DMS153 (cell line): ENCODE measurements at places on chromosomes 3 and 15.
A peak's percentile ranks its signal among the peaks of the same experiment; 100 is the strongest.

- DNase-seq: no peak
Observed at GRCh38 chr15:87369269-87369668, 887.3 kb downstream of the NTRK3 start.

DNA sequence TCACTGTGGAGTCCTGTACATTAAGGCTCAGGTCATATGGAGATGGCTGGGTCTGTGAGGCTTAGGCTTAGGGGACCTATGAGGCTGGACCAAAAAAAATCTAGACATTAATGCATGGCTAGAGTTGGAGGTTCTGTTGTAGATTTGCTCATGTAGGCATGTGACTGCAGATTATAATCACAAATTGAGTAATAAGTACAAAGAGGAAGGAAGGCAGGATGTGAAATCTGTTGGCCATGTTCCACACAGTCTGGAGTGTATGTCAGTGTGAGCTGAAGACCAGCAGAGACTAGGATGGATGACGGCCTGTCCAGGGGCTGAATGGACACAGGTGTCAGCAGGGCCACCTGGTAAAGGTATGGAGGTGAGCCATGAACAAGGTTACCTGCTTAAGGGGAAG lies at the start of gene ST3GAL6:
ST3GAL6 (plus strand) TSS at position 265 of the 400 bp plus-strand sequence. CDS start 5,101 bp downstream, outside the sequence.
- DNase-seq: no peak

GRCh38 chr3:101695779-101696372 lies 9.4 kb upstream of the RPL24 start:
- no peak for DNase-seq

- peak; percentile 80 for DNase-seq
Observed at GRCh38 chr3:122101646-122102045, 46.5 kb downstream of the CD86 start.

DNA sequence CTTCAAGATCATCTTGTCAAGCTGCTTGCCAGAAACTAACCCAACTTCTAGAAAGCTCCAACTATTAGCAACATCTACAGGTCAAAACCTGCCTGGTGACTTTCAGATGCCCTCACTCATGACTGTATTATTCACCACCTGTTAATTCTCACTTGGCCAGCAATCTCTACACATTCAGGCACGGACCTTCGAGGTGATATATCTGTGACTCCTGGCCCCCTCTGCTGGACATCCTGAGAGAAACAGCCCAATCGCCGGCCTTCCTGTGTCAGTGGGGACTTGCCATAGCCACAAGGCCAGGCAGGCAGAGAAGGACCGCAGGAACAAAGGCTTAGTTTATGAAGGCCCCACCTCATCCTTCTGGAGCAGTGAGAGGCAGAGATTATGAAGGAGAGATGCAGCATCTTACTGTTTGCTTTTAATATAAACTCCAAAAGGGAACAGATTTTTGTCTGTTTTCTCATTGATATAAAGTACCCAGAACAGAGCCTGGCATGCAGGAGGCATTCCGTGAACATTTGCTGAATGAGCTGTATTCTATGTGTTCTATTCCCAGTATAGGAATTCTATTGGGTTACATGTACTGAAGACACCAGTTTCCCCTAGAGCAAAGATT lies 24.4 kb upstream of the OCA2 start:
- DNase-seq: peak; percentile 8

DNA sequence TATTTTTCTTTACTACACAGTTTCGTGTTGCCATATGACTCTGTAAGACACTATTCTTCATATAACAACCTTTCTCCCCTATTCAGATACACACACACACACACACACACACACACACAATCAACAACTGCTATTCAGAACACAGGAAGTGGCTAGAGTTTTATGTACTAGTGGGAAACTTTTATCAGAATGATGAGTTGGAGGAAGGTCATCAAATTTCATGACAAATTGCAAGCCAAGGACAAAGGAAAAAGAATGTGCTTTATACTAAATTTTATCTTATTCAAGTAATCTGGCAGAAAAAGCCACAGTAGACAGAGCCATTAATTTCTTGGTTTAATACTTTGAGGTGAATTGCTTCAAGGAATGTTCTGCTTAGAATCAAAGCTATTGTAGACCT lies 899.8 kb downstream of the ROBO2 start:
- no peak for DNase-seq

GRCh38 chr3:53464424-53464823 lies 30.0 kb upstream of the CACNA1D start:
- no peak for DNase-seq

DNA sequence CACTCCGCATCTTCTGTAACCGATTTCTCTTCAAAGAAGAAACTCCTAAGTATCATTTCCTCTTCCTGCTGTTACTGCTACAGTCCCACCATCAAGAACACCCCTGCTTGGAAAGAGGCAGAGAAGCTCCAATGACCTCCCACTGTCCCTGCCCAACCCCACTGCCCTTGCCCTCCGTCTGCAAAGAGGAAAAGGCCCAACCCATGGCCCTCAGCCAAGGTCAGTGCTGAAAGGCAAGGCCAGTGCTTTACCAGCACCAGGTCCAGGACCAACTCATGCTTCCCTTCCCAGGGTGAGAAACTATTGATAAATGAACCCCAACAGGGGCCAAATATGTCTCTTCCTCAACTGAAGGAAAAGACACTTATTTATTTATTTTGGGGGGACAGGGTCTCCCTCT lies 22.5 kb downstream of the FAM240A start:
- DNase-seq: no peak

GRCh38 chr3:192834428-192834827 lies 83.2 kb downstream of the MB21D2 start:
- no peak for DNase-seq

- DNase-seq: no peak
Observed at GRCh38 chr3:14886101-14886500, 61.3 kb upstream of the NR2C2 start.

DNA sequence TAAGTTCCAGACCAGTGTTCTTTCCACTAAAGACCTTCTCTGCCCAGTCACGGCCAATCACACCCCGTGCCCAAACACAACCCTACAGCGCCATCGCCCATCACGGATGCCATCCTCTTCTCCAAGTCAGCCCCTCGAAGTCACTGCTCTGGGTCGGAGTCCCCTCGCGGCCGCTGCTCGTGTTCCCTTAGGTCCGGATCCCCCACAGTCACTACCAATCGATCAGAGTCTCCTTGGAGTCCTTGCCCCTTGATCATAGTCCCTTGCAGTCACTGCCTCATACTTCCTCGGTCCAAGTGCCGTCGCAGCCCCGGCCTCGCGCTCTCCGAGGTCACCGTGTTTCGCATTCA lies 461 bp downstream of the PCYT1A start:
- DNase-seq: no peak

GRCh38 chr3:86618706-86619105 lies 372.2 kb downstream of the VGLL3 start:
- no peak for DNase-seq

DNA sequence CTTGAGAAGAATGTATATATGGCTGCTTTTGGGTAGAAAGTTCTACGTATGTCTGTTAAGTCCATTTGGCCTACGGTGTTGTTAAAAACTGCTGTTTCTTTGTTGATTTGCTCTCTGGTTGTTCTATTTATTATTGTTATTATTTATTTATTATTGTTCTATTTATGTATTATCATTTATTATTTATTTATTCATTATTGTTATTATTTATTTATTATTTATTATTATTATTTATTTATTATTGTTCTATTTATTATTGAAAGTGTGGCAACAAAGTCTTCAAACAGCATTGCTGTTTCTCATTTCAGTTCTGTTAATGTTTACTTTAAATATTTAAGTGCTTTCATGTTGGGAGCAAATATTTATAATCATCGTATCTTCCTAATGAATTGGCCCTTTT lies 66.7 kb downstream of the SI start:
- DNase-seq: no peak

- DNase-seq: peak; percentile 54
Observed at GRCh38 chr3:46812237-46812791, 50.9 kb downstream of the MYL3 start.

DNA sequence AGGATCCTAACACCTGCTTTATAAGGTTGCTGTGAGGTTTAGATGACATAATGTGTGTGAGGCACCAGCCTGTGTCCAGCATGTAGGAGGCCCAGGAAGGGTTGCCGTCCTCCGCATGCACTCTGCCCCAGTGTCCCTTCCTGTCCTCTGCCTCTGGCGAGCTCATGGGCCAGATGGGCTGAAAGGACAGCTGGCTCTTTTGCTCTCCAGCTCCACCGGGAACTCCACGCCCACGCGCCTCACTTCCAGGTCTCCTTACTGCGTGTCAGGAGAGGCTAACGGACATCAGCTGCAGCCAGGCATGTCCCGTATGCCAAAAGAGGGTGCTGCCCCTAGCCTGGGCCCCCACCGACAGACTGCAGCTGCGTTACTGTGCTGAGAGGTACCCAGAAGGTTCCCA lies 12.2 kb downstream of the MUC20 start:
- no peak for DNase-seq

GRCh38 chr15:40358471-40359353 lies 693 bp downstream of the DISP2 start:
- no peak for DNase-seq

DNA sequence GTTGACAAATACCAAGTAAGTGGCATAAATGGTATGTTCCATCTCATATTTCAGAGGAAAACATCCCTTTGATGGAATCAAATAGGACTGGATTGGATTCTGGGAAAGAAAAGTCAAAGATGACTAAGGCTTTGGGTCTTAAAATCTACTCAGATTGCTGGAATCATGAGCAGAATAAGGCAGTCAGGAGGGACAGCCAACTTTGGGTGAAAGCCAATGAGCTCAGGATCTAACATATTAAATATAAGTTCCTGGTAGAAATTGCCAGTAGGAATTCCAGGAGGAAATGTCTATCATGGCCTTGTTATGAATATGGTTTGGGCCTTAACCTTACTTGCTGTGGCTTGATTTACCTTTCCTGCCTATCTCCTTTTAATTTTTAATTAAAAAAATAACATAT lies 55.3 kb downstream of the ISL2 start:
- DNase-seq: no peak

DNA sequence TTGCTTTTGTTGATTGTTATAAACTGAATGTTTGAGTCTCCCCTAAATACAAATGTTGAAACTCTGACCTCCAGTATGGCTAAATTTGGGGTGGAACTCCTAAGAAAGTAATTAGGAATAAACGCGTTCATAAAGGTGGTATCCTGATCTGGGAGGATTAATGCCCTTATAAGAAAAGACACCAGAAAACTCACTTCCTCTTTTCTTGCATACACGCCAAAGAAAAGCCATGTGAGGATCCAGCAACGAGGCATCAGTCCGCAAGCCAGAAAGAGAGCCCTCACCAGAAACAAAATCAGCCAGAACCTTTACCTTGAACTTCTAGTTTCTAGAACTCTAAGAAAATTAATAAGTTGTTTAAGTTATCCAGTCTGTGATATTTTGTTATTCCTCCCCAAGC lies 37.4 kb upstream of the AZI2 start:
- DNase-seq: no peak

DNA sequence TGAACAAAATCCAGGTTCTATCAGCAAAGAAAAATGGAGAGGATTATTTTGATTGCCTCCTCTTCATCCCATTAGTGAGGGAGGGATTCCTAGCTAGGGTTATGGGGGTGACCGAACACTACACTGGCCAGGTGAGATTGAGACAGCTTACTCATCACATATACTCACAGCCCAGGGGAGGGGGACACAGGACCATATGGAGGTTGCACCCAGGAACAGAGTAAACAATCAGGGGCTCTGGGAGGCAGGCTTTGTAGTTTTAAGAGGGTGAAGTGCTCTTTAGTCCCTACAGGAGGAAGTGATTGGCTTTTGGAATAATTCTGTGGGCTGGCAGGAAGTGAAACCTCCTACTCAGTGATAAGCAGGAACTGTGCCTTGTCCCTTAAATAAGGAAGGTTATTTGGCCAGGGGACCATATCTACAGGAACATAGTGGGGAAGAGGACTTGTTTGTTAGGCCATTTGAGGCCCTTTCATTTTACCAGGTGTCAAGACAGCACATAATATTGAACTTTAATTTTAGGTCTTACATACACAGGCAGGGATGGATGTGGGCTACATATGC lies 17.5 kb upstream of the KCTD6 start:
- DNase-seq: peak; percentile 51

DNA sequence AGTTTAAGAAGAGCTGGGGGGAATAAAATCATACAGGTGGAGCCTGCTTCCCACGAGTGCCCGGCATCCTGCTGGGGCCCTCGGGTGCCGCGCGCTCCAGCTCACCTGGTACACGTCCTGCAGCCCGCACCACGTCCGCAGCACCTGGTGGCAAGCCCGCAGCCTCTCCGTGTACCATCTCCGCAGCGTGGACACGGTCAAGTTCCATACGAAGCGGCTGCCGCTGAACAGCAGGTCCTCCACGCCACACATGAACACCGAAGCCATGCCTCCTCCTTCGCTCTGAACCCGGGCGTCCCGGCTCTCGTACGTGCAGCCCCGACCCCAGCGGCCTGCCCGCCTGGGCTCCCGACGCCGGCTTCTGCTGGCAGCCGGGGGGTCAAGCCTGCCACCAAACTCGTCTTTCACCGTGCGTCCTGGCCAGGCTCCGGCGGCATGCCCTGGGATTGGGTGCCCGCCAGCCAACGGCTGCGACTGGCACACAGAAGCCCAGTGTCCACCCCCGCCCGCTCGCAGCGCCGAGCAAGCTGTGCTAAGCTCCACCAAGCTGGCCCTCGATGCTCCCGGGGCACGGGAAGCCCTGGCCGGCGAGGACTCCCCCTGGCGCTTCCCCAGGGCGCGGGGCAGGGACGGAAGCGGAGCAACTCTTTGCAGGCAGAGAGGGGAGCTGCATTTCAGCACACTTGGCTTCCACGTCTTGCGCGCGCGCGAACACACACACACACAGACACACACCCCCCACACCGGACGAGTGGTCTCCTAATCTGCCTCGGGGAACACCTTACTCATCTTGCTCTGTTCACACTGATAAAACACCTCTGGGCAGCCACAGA lies at the start of gene FRMD4B:
FRMD4B (minus strand) TSS at position 366 of the 833 bp plus-strand sequence; CDS start at position 267, 99 bp downstream.
- DNase-seq: peak; percentile 1

- DNase-seq: no peak
Observed at GRCh38 chr3:61414456-61414855, 146.9 kb upstream of the PTPRG start.

DNA sequence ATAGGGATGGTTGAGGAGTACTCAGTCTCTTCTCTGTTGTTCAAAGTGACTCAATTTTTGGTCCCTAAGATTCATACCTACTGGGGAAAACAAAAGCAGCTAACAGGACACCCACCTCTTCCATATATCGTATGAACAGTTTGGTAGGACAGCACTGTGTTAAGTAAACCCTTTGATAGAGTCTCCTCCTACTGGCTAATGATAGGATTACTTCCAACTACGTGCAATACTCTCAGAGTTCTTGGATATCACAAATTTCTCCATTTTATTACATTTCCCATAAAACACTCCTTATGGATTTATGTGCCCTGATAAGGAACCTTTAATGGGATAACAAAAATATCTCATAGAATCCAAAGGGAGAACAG lies 200.2 kb upstream of the GOLGA6L4 start:
- no peak for DNase-seq
